Thyroid gland (tissue), 4 donors: ENCODE measurements at places on chromosomes 13 and 19. TPM values are rescaled to one million over a fixed set of nuclear protein-coding genes. Genes with fewer than 3 reads are reported as not detected.
A peak's percentile ranks its signal among the peaks of the same experiment; 100 is the strongest.

GRCh38 chr19:41998246-41999020 lies 4.4 kb upstream of the ATP1A3 start:
- H3K4me1 ChIP-seq = no peaks in the 10 kb centered on the region
- H3K27ac ChIP-seq = no peak overlapping the region
- no peaks in the 10 kb centered on the region for H3K36me3 ChIP-seq
- DNase-seq = peak; percentile 34
- H3K27me3 ChIP-seq = peaks cover 11% of the 10 kb centered on the region

ZNF470 gene
- total RNA-seq = 4.7 TPM

GRCh38 chr13:97276862-97277269 lies 54.7 kb downstream of the MBNL2 start:
- H3K27ac ChIP-seq = no peak overlapping the region
- DNase-seq = no peak
- H3K4me1 ChIP-seq = peaks cover 23% of the 10 kb centered on the region
- H3K36me3 ChIP-seq = no peaks in the 10 kb centered on the region
- no peak overlapping the region for H3K4me3 ChIP-seq

- H3K36me3 ChIP-seq = no peaks in the 10 kb centered on the region
- no peak overlapping the region for H3K4me3 ChIP-seq
- H3K4me1 ChIP-seq = no peaks in the 10 kb centered on the region
These were observed 55.2 kb upstream of the DACH1 start for GRCh38 chr13:71922194-71922593.

GRCh38 chr19:1264801-1265614 lies 4.1 kb upstream of the CIRBP start:
- no peaks in the 10 kb centered on the region for H3K27me3 ChIP-seq
- H3K4me3 ChIP-seq = no peak overlapping the region
- H3K4me1 ChIP-seq = peaks cover 67% of the 10 kb centered on the region
- peak; percentile 59 for DNase-seq
- peak overlapping the region; percentile 84 for H3K27ac ChIP-seq

- no peak overlapping the region for H3K27ac ChIP-seq
- DNase-seq = peak; percentile 21
- no peaks in the 10 kb centered on the region for H3K4me1 ChIP-seq
- H3K27me3 ChIP-seq = no peaks in the 10 kb centered on the region
- H3K4me3 ChIP-seq = no peak overlapping the region
These were observed 1.5 kb downstream of the GPC6 start for GRCh38 chr13:93227878-93228642.

GRCh38 chr13:74080762-74081161 lies 53.4 kb downstream of the KLF12 start:
- no peak for DNase-seq
- H3K4me3 ChIP-seq = no peak overlapping the region
- H3K36me3 ChIP-seq = no peaks in the 10 kb centered on the region
- H3K27me3 ChIP-seq = no peaks in the 10 kb centered on the region

NXNL1 gene
- not detected for total RNA-seq

GRCh38 chr19:47560999-47561398 lies 11.9 kb downstream of the ZNF541 start:
- H3K27ac ChIP-seq = no peak overlapping the region
- no peak for DNase-seq
- no peaks in the 10 kb centered on the region for H3K36me3 ChIP-seq
- H3K4me1 ChIP-seq = peaks cover 9% of the 10 kb centered on the region
- H3K4me3 ChIP-seq = no peak overlapping the region

ZNF580 gene
- 45.2 TPM for total RNA-seq

GPC6 gene
- total RNA-seq = 8.3 TPM

- H3K36me3 ChIP-seq = no peaks in the 10 kb centered on the region
- H3K27me3 ChIP-seq = no peaks in the 10 kb centered on the region
- H3K27ac ChIP-seq = no peak overlapping the region
- H3K4me1 ChIP-seq = no peaks in the 10 kb centered on the region
- H3K4me3 ChIP-seq = no peak overlapping the region
These were observed 27.1 kb downstream of the DGKH start for GRCh38 chr13:42075517-42075916.

DNA sequence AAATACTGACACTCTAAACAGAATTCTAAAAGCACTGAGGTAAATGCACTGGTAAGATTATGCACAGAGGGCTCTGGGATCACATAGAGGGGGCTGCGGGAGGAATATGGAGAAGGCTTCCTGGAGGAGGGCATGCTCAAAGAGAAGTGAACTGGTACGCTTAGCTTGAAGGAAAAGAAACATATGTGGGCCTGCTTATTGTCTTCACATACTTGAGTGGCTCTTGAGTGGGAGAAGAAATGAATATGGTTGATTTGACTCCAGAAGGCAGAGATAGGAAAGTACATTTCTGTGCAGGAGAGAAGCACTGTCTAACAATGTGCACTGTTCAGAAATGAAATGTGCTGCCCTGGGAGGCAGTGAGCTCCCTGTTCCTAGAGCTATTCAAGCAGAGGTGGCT lies 91.1 kb downstream of the KL start:
- H3K4me1 ChIP-seq = no peaks in the 10 kb centered on the region
- H3K27ac ChIP-seq = no peak overlapping the region
- no peaks in the 10 kb centered on the region for H3K27me3 ChIP-seq

GRCh38 chr13:97307882-97308624 lies 85.9 kb downstream of the MBNL2 start:
- no peak overlapping the region for H3K4me3 ChIP-seq
- H3K27me3 ChIP-seq = no peaks in the 10 kb centered on the region
- H3K27ac ChIP-seq = no peak overlapping the region

PPP2R1A gene
- total RNA-seq = 120 TPM

DNA sequence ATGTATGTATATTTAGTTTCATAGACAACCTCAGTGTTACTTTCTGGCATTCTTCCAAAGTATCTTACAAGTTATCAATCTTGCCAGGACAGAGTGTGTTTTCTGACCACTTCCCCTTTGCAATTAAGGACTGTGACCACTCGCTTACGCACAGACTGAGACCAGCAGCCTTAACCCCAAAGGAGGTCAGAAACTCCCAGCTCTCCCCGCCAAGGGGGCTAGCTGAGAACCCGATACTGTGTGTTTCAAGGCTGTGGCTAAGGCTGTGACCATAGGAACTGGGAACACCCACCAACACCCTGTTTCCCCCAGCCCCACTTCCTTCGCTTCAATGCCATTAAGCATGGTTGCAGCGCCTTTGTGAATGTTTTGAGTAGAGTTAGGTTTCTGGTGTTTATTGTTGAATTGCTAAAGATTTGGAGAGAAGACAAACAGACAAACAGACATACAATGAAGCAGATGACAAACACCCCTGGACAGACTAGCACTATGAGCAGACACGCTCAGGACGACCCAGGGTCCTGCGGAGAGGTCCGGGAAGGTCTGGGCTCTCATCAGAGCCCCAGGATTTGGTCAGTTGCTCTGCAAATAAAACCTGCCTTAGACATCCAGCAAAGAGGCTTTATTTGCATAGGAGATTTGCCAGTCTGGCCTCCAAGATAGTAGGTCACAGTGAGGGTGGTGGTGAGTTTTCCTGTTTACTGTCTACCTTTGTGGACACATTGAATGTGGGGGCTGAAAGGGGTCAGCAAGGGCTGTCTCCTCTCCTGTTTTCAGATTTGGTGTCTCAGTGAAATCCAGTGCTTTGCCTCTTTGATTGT lies 25.0 kb upstream of the TNFSF11 start:
- no peak overlapping the region for H3K27ac ChIP-seq
- H3K4me1 ChIP-seq = no peaks in the 10 kb centered on the region
- H3K36me3 ChIP-seq = no peaks in the 10 kb centered on the region
- no peaks in the 10 kb centered on the region for H3K27me3 ChIP-seq

LSR gene
- total RNA-seq = 85.3 TPM

KANK2 gene
- total RNA-seq = 236 TPM

- H3K36me3 ChIP-seq = no peaks in the 10 kb centered on the region
- H3K27me3 ChIP-seq = no peaks in the 10 kb centered on the region
- H3K4me3 ChIP-seq = no peak overlapping the region
- H3K27ac ChIP-seq = no peak overlapping the region
- peaks cover 9% of the 10 kb centered on the region for H3K4me1 ChIP-seq
- DNase-seq = peak; percentile 36
These were observed 78.7 kb upstream of the FAM216B start for GRCh38 chr13:42702716-42703115.

DNA sequence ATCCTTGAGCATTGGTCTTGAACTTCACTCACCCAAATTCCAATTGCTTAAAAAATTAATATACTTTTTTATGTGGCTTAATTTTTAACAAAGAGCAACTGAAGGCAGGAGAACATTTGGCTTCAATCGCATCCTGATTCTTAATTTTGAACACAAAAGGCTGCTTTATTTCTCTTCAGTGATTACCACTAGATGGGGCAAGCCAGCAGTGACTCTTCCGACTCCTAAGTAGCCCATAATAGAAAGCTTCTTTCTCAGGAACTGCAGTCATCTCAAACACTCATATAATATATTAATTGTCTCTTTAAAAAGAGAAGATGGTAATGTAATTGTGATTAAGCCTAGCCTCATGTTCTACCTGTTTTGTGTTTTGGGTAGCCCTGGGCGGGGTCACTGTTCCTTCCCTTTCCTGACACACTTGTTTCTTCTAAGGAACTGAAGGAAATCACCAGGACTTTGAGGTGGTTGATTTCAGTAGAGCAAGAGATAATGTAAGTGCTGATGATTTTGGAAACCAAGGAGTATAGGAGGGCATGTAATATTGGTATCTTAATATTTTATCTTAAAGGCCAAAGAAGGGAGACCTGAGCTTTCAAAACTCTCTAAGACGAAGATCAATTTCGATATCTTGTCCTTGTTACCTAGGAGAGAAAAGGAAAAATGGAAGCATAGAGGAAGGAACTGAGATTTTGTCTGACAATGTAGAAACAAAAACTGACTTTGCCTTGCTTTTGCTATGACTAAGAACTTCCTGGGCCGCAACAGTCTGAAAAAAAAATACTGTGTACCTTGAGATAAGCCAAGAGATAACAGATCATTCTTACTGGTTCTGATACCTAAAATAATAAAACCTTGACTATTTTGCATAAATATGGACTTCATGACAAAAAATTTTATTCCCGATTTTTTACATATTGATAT lies 73.1 kb downstream of the TNFSF13B start:
- H3K27ac ChIP-seq = no peak overlapping the region
- no peak for DNase-seq
- no peaks in the 10 kb centered on the region for H3K36me3 ChIP-seq
- no peaks in the 10 kb centered on the region for H3K27me3 ChIP-seq
- no peaks in the 10 kb centered on the region for H3K4me1 ChIP-seq

GRCh38 chr13:28579322-28579721 lies 79.6 kb upstream of the POMP start:
- H3K4me3 ChIP-seq = no peak overlapping the region
- peaks cover 10% of the 10 kb centered on the region for H3K4me1 ChIP-seq
- no peaks in the 10 kb centered on the region for H3K36me3 ChIP-seq
- H3K27me3 ChIP-seq = no peaks in the 10 kb centered on the region
- peak; percentile 96 for DNase-seq

- no peak overlapping the region for H3K4me3 ChIP-seq
- no peaks in the 10 kb centered on the region for H3K27me3 ChIP-seq
- H3K4me1 ChIP-seq = no peaks in the 10 kb centered on the region
- no peaks in the 10 kb centered on the region for H3K36me3 ChIP-seq
- no peak overlapping the region for H3K27ac ChIP-seq
These were observed 22.3 kb upstream of the XPO4 start for GRCh38 chr13:20924758-20925394.

VSTM2B gene
- not detected for total RNA-seq

- H3K4me3 ChIP-seq = no peak overlapping the region
- H3K36me3 ChIP-seq = no peaks in the 10 kb centered on the region
- H3K4me1 ChIP-seq = no peaks in the 10 kb centered on the region
- no peaks in the 10 kb centered on the region for H3K27me3 ChIP-seq
- no peak for DNase-seq
These were observed 273.4 kb downstream of the GPC6 start for GRCh38 chr13:93499991-93500390.

DNA sequence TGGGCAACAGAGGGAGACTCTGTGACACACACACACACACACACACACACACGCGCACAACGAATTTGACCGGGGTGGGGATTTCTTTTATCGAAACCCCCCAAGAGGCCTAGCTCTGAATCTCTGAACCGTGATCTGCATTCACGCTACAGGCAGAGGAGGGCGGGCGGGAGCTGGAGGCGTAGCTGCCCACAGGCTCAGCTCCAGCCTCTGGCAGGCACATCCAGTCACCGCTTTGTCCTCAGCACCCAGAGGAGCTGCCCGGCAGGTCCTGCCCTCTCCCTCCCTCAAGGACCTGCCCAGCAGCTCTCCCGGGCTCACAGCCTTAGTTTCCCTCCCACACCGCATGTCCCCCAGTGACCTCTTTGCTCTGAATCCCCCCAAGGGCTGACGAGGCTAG lies 20.0 kb downstream of the CILP2 start:
- DNase-seq = no peak
- H3K4me3 ChIP-seq = no peak overlapping the region
- no peaks in the 10 kb centered on the region for H3K27me3 ChIP-seq
- no peaks in the 10 kb centered on the region for H3K4me1 ChIP-seq

GRCh38 chr19:14758816-14759215 lies 19.5 kb downstream of the ADGRE2 start:
- H3K4me1 ChIP-seq = no peaks in the 10 kb centered on the region
- no peaks in the 10 kb centered on the region for H3K27me3 ChIP-seq
- no peak for DNase-seq
- H3K4me3 ChIP-seq = no peak overlapping the region

DNA sequence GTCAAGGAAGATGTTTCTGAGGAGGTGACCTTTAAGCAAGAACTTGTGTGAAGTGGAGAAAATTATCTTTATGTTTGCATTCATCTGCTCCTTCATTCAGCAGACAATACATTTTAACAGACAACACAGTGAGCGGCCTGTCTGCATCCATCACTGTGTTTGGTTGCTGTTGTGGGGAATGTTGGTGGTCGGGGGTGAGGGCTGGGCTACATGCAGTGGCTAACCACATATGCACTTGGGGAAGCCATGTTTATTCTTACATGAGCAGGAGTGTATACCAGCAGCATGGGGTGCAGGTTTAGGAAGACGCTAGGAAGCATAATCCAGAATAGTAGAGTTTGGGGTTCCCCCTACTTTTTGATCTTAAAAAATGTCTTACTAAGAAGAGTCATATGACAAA lies 66.4 kb downstream of the DHRS12 start:
- no peaks in the 10 kb centered on the region for H3K4me1 ChIP-seq
- peaks cover 3% of the 10 kb centered on the region for H3K36me3 ChIP-seq
- H3K4me3 ChIP-seq = no peak overlapping the region
- H3K27ac ChIP-seq = no peak overlapping the region

- H3K4me1 ChIP-seq = no peaks in the 10 kb centered on the region
- no peaks in the 10 kb centered on the region for H3K27me3 ChIP-seq
- DNase-seq = no peak
- no peaks in the 10 kb centered on the region for H3K36me3 ChIP-seq
These were observed 1419.4 kb upstream of the SPRY2 start for GRCh38 chr13:81760316-81760715.

DNA sequence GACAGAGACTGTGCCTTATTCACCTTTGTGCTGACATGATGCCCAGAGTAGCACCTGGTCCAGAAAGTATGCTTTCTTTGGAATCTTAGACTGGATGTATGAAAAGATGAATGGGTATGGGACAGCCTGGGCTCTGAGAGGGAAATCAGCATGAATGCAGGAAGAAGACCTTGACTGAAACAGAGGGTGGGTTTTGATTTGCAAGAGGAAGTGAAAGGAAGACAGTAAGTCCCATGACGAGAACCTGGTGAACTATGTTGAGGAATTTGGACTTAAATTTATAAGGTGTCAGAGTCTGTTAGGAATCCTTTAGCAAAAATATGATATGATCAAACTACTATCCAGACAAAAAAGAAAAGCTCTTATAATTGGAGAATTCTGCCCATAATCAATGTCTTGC lies 301.9 kb downstream of the SPRY2 start:
- H3K27ac ChIP-seq = no peak overlapping the region
- no peaks in the 10 kb centered on the region for H3K27me3 ChIP-seq
- H3K4me3 ChIP-seq = no peak overlapping the region
- H3K36me3 ChIP-seq = no peaks in the 10 kb centered on the region
- DNase-seq = no peak
- H3K4me1 ChIP-seq = no peaks in the 10 kb centered on the region
